Activated CD4-positive, alpha-beta T cell treated with anti-CD3 and anti-CD28 coated beads, Interleukin-2, amount 10 ng/mL, durations not matched to agents 24 days and 14 days (primary cell): ENCODE measurements at places on chromosomes 16 and 17.
A peak's percentile ranks its signal among the peaks of the same experiment; 100 is the strongest.

- no peak for DNase-seq
Measured at GRCh38 chr16:69199382-69199781, 12.4 kb downstream of the SNTB2 start.

DNA sequence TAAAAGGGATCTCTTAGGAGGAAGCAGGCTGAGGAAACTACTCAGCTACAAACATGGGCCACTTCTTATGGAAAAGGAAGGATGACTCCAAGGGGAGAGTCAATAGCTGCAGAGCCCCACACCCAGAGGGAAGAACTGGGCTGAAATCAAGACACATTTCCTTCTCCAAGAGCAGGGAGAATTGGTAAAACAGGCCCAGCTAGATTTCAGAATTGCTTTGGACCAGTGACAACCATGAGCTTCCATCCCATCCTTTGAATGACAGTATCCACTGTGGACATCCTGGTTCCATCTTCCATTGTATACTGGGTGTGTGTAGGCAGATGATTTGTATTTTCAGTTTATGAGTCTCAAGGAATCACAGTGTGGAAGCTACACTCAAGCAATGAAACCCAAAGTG lies 267.5 kb downstream of the IRF8 start:
- DNase-seq: no peak

DNA sequence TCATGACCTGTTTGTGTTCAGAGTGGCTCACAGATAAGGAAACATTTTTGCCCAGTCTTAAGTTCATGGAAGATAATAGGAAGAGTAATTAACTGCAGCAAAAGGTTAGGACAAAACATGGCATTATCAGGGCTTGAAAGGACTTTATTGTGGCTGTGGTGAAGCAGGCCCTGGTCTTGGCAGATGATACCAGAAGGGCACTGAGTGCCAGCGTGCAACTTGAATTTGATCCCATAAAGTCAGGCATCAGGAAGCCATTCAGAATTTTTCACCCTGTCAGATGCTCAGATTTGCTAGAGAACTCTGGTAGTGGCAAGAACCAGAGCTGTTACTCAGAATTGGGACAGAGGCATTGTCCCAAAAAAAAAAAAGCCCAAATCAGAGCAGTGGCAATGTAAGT lies 11.2 kb upstream of the COG7 start:
- no peak for DNase-seq

DNA sequence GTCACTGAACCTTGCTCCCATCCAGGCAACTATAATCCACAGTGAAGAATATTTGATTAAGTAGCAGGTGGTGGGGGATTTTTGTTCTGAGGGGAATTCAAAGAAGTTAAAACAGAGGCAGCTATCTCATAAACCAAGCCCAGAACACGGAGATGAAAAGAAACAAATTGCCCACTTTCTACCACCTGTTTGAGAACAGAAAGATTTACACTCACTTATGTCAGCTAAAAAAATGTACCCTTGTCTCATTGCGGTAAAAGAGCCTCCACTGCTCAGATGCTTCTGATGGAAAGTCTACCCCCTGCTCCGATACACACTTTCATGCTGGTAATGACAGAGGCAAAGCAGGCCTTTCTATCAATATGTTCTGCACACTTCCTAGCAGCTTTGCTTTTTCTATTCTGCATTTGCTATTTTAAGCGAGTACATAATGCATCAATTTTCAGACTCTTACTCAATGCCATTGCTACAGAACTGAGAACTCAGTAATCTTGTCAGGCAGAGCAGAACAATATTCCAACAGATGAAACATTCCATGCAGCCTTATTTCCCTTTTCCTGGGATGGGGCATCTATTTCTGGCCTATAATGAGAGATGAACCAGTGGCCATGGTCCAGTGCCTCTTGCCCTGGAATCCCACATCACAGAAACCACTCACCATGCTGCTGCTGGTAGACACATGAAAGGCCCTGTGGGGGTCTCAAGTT lies 29.0 kb downstream of the CDK5R1 start:
- no peak for DNase-seq

DNA sequence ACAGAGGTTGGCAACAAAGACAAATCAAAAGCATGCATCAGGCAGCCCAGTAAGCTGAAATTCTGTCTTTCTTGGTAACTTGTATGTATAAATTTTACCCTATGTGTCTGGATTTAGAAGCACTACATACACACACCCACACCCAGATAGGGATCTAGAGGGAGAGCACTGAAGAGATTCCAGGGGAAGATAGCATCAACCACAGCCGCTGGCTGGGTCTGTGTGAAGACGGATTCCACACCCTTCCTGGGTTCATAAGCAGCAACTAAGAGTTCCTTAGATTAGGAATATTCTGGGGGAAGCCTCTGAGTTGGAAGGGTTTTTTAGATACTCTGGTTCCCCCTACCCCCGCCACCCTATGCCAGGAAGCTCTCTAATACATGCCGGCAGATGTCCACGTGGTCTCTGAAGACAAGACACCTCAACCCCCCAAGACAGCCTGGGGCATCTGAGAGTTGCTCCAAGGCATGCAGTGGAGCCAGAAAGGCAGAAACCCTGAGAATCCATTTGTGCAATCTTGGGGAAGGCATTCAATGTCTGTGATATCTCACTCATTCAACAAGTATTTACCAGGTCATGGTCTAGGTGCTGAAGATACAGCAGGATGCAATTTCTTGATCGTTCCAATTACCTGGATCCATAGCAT lies 86.4 kb downstream of the NOG start:
- DNase-seq: no peak

- DNase-seq: no peak
Measured at GRCh38 chr16:12788758-12789157, 14.9 kb downstream of the CPPED1 start.

DNA sequence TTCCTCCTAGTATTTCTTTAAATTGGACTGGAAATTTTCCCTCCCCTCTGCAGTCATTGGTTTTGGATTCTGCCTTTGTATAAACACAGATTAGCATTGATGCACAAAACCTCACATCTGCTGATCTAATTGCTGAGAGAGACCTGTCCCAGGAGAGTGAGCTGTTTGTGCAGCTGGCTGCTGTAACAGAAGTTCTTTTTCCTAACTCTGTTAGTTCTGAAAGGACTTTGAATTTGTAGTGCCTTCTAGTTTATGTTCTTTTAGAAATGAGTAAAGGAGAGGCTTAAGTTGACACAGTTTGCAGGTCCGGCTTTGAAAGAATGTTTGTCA lies 45.2 kb upstream of the KPNB1 start:
- no peak for DNase-seq

- DNase-seq: no peak
Measured at GRCh38 chr17:52201767-52202519, 43.4 kb upstream of the CA10 start.

- DNase-seq: no peak
Measured at GRCh38 chr17:76500747-76501017, 541 bp downstream of the RHBDF2 start.

- DNase-seq: peak; percentile 87
Measured at GRCh38 chr16:3983081-3983520, 102.6 kb upstream of the CREBBP start.

GRCh38 chr17:46020998-46021397 lies 21.9 kb downstream of the STH start:
- no peak for DNase-seq

DNA sequence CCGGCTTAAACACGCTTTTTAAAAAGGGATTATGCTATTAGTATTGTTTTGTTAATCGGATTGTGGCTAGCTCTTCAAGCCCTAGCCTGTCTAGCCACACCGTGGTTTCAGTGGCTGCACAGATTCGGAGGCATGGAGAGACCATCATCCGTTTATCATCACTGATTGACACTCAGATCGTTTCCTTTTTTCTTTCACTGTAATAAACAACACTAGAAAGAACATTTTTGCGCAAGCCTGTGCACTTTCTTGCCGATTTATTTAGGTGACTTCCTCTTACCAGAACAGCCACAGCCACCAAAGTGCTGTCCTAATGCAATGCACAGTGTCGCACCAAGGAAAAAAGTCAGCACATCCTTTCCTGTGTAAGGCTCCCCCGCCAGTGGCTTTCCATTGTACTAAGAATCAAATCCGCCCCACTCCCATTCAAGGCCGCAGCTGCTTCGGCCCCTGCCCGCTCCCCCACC lies 78.2 kb downstream of the CRISPLD2 start:
- DNase-seq: no peak

GRCh38 chr17:29613352-29613837 lies 9.3 kb downstream of the CORO6 start:
- DNase-seq: peak; percentile 99

- no peak for DNase-seq
Measured at GRCh38 chr17:29412780-29413565, 22.8 kb downstream of the TAOK1 start.

- DNase-seq: peak; percentile 78
Measured at GRCh38 chr17:7191571-7192270, 12.6 kb upstream of the ASGR1 start.

DNA sequence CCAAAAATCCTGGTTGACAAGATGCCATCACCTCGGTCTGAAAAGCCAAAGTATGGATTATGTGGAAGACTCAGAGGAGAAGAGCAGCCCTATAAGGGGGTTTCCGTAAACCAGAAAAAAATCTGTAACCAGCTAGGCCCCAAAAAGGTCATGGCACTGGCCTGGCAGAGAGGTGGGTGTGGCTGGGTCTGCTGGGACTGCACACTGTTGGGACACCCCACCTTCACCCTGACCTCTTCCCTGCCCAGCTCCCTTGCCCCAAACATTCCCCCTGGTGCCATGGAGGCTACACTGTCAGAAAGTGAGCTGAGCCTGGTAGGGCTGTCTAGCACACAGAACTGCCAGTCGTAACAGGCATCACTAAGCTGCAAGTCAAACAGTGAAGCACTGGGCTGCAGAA lies 6.5 kb downstream of the SLC47A2 start:
- DNase-seq: no peak

DNA sequence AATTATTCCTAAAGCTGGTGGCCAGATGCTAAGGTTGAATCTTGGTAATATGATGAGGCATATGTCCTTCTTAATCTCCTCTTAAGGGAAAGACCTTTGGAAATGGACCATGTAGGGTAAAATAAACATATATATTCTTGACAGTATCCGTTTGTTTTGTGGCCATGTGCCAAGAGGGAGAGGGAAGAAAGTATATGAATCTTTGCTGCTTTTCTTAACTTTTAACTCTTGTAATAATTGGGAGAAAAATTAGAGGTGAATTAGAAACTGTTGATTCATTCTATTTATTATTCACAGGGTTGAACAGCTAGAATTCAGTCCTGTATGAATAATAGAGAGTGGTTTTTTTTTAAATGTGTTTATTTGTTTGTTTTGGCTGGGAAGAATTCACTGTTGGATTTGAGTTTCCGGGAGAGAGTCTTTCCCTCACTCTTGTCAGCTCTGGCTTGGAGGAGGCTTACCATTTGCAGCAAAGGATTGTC lies 31.6 kb downstream of the AATF start:
- DNase-seq: no peak

DNA sequence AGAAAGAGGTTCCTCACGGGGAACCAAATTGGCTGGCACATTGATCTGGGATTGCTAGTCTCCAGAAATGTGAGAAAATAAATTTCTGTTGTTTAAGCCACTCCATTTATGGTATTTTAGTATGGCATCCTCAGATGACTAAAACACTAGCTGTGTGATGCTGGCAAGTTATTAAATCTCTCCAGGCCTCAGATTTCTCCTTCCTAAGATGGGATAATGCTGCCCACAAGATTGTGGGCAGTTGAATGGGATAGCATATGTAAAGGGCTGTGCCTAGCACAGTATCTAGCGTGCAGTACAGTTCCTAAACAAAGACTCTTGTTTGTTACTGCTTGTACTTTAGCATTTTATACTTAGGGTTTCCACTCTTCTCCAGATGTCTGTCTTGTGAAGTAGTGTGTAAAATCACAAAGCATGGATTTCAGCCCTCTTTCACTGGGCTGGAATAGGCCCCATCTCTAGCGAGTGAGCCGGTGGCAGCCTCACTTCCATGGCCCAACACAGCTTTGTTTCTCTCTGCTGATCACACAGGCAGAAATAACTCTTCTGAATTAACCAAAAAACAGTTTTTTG lies 38.2 kb upstream of the PHAF1 start:
- no peak for DNase-seq

GRCh38 chr16:79542237-79542774 lies 58.2 kb downstream of the MAF start:
- no peak for DNase-seq

GRCh38 chr17:56966338-56966737 lies 5.5 kb upstream of the COIL start:
- DNase-seq: no peak

DNA sequence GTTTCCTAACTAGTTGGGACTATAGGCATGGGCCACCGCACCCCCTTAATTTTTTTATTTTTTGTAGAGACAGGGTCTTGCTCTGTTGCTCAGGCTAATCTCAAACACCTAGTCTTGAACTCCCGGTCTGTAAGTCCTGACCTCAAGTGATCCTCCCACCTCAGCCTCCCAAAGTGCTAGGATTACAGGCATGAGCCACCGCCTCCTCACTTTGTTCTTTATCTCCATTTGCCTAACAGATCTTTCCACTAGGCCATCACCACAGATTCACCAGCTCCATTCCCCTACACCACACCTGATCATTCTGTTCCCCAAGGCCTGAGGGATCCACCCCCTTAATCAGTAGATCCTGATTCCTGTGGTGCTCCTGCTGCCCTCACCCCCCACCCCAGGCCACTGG lies 7.6 kb upstream of the ZNF629 start:
- DNase-seq: no peak

DNA sequence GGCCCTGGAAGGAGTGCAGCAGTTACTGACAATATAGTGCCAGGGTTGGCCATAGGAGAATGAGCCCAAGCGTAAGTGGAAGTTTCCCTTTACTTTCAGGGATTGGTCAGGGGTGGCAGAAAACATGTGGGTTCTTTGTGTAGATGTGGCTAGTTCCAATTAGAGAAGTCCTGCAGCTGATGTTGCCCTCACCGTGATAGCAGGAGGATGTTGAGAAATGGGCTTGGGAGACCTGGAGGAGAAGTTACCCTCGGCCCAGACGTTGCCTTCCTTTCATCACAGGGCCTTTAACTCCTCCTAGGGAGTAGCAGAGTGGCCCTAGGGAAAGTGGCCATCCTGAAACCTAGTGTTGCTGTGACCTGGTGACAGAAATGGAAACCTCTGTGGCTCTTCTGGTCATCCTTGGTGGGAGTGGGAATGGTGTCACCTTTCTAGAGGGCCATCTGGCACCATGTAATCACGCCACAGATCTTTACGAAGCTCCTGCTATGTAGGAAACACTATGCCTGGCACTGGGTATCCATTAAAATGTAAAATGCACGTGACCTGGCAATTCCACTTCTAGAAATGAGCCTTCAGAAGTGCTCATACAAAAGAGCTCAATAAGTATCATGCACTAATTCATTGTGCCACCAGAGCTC lies 6.7 kb downstream of the TMEM92 start:
- no peak for DNase-seq

DNA sequence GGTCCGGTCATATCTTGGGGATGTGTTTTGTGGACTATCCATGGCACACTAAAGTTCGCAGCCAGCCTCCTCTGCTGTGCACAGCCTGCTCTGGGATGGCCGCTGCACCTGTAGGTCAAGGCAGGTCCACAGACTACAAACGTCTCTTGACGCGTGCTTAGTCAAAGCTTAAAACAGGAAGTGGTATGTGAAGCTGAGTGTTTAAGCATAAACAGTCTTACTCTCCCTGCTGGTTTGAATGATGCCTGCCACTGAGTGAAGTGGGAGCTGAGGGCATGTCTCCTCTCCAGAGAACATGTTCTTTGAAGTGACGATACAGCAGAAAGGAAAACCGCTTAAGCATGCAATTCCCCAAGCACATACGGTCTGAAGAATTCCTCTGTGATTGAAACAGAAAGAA lies 365.6 kb downstream of the SLC39A11 start:
- peak; percentile 86 for DNase-seq

- no peak for DNase-seq
Measured at GRCh38 chr17:51507444-51507843, 247.1 kb downstream of the UTP18 start.
